ENCODE measurements at places on chromosomes 3 and 15. TPM values are rescaled to one million over a fixed set of nuclear protein-coding genes. Genes with fewer than 3 reads are reported as not detected.

Gene WNT5A
- 42.5 TPM for polyA plus RNA-seq

Gene TMEM212
- 0.32 TPM for polyA plus RNA-seq

Gene CHRNA5
- 7.1 TPM for polyA plus RNA-seq

Gene DNASE1L3
- 9.2 TPM for polyA plus RNA-seq

Gene C3orf49
- polyA plus RNA-seq, result 1.00 TPM

Gene KCNAB1
- 3.4 TPM for polyA plus RNA-seq

Gene NR2E3
- 1.0 TPM for polyA plus RNA-seq

Gene RBP2
- polyA plus RNA-seq, result 0.75 TPM

Gene TMEM40
- 2.2 TPM for polyA plus RNA-seq

Gene FANCD2OS
- polyA plus RNA-seq, result 0.81 TPM

Gene SLC6A1
- 1.7 TPM for polyA plus RNA-seq

Gene PRR20G
- not detected for polyA plus RNA-seq

Gene XPC
- 57.9 TPM for polyA plus RNA-seq

Gene ARGFX
- polyA plus RNA-seq, result not detected

Gene FBXO40
- 0.02 TPM for polyA plus RNA-seq

Gene ITIH1
- not detected for polyA plus RNA-seq

Gene IL17RB
- 16.7 TPM for polyA plus RNA-seq

Gene NR1I2
- polyA plus RNA-seq, result 0.78 TPM

- no peak for DNase-seq
These were observed 53.4 kb upstream of the VILL start for GRCh38 chr3:37937156-37937555.

DNA sequence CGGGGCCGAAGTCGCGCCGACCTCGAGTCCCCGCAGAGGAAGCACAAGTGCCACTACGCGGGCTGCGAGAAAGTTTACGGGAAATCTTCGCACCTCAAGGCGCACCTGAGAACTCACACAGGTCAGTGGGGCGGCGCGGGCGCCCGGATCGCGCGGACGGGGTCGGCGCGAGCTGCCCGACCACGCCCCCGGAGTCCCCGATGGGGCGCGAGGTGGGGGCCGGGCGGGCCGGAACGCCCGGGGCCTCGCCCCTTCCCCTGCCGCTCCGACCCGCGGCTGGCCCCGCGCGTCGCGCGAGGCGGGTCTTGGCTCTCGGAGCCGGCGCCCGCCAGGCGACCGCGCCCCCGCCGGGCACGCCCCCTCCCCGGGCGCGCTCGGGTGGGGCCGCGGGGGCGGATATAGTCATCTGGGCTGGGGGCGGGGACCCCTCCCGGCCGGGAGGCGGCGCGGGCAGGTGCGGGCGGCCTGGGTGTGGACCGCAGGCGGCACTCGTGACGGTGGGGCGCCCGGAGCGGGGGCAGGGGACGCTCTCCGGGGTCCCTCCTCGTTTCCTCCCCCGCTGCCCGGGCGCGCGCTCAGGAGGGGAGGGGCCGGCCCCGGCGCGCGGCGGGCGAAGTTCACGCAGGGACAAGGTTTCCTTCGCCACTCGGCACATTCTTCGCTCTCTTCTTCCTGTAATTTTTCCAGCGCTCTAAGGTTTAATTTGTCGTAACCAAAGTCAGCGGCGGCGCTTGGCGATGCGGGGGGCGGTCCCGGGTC lies 1.2 kb downstream of the KLF13 start:
- DNase-seq, result no peak

DNA sequence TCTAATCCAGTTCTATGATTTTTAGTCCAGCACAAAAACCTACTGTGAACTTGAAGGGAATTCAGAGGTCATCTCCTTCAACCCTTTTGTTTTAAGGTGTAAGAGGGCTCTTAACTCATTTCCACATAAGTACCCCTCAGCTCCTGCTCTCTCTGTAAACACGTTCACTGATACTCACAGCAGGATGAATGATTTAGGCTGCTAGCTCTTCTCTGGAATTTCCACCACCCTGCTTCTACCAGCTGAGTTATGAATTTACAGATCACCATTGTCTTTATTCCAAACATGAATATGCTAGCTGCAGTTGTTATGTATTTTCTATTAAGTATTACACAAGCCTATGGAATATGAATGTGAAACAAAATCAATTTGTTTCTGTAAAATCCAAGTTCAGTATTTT lies 101.3 kb upstream of the NANOGP8 start:
- no peak for DNase-seq

DNA sequence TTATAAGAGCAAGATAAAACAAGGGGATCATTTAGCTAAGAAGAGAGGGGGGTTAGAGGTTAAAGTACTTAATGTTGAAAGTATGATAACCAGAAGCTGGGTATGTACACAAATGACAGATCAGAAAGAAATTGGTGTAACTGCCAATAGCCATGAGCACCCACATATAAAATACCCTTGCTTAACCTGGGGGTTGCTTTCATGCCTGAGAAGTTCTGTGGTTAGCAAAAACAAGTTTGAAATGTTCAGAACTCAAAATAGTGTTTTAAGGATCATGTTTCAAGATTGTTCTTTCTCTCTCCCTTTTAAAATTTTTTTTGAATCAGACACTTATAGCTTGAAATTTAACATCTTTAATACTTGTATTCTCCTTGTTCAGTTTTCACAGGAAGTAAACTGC lies 321.4 kb upstream of the GBE1 start:
- no peak for DNase-seq

- no peak for DNase-seq
These were observed 806 bp upstream of the CERS3 start for GRCh38 chr15:100529556-100529955.

DNA sequence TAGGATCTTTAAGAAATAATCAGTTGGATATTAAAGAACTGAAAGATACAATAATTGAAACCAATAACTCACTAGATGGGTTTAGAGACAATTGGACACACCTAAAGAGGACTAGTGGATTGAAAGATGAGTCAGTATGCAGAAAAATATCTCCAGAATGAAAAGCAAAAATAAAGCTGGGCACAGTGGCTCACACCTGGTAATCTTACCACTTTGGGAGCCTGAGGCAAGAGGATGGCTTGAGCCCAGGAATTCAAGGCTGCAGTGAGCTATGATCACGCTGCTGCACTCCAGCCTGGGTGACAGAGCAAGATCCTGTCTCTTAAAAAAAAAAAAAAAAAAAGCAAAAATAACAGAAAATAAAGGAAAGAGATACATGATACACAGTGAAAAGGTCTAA lies 37.4 kb upstream of the CCDC174 start:
- no peak for DNase-seq

GRCh38 chr3:66047311-66048050 lies 8.8 kb upstream of the MAGI1 start:
- no peak for DNase-seq

DNA sequence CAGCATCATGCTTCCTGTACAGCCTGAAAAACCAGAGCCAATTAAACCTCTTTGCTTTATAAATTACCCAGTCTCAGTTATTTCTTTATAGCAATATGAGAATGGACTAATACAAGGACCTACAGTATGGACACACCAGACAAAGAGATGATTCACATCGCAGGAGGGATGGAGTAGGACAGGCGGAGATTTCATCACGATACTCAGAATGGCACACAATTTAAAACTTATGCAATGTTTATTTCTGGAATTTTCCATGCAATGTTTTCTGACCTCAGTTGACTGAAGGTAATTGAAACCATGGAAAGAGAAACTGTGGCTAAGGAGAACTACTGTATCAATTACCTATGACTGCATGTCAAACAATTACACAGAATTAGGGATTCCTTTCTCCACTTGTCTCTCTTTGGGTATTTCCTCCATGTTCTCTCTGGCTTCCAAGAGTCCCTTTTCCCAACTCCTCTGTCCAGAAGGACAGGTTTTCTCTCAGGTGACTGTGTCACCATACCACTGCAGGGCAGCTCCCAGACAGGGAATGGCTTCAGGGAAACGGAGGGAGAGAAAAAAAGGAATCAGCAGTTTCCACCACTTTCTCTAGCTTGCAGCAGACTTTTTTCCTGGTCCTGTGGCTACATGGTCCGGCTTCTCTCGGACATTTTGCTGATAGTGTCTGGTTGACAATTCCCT lies 3.0 kb upstream of the ANO10 start:
- no peak for DNase-seq

- DNase-seq, result no peak
These were observed 356.2 kb downstream of the RBMS3 start for GRCh38 chr3:29637068-29637467.

GRCh38 chr3:153762411-153763235 lies 358.6 kb upstream of the ARHGEF26 start:
- no peak for DNase-seq

- DNase-seq, result no peak
These were observed 767.3 kb downstream of the GBE1 start for GRCh38 chr3:80994085-80994665.

GRCh38 chr15:40091861-40092255 lies 16.8 kb downstream of the BMF start:
- DNase-seq, result no peak

- DNase-seq, result peak; percentile 33
These were observed 133.2 kb downstream of the ANXA2 start for GRCh38 chr15:60264566-60264965.

- DNase-seq, result no peak
These were observed 77.2 kb upstream of the TSC22D2 start for GRCh38 chr3:150330872-150331271.

DNA sequence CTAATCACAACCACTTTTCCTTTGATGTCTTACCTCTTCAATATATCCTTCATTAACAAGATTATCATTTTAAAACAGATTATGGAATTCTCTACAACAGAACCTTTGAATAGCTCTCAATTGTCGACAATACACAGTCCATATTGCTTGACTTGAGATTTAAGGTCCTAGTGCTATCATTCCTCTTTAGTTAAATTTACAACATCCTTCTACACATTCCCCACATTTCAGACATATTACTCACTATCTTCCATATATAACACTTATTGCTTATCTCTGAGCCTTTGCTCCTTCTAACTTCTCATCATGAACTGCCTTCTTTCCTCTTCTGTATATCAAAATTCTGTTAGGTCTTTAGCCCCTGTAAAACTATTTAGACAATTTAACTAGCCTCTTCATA lies 247.0 kb downstream of the STXBP5L start:
- no peak for DNase-seq

DNA sequence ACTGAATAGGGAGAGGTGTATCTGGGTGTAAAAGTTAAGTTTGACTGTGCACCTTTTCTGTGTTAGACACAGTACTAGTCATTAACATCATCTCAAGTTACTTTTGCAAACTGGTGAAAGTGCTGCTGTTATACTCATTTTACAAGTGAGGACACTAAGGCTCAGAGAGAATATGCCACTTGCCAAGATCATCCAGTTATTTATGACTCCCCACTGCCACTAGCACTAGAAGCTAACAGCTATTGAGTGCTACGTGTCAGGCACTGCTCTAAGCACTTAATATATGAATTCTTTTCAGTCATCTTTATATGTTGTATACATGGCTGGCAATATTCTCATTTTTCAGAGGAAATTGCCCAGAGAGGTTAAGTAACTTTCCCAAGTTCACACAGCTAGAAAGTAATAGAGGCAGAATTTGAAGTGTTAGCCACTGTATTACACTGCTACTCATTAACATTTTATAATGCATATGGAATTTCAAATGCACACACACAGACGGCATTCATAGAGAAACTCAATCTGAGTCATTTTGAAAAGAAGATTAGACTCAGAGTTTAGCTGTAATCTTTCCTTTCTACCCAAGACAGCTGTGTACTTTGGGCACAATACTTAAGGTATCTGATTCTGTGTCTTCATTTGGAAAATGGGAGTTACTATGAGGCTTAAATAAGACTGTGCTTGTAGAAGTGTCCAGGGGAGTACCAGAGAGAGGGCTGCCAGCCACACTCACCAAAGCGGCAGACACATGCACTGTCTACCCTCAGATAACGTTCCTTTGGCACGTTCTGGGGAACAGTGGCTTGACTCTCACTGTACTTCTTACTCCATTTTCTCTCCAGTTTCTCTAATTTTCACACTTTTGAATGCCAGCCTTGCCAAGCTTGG lies 1.3 kb upstream of the MASP1 start:
- DNase-seq, result no peak

DNA sequence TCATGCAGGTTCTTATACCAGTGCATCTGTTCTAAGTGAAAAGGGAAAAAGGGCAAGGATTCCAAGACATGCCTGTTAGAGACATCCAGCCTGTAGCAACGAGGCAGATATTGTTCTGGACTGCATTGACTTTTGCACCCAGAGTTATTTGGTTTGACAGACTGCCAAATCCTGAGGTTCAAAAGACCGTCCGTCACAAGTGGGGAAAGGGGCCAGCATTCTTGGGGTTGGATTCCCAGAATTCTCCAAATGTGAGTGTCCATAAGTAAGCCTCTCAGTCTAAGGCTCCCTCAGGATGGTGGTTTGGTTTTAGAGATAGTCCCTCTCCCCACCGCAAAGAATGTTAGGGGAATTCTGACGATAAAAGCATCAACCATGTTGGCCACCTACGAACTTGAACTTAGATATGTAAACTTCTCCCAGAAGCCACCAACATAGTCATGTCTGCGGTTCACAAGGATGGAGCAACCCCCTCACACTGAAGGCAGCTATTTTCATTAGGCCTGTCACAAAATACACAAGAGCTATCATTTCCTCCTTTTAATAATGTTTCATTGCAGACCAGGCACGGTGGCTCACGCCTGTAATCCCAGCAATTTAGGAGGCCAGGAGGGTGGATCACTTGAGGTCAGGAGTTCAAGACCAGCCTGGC lies 13.6 kb upstream of the LACTB start:
- DNase-seq, result no peak

DNA sequence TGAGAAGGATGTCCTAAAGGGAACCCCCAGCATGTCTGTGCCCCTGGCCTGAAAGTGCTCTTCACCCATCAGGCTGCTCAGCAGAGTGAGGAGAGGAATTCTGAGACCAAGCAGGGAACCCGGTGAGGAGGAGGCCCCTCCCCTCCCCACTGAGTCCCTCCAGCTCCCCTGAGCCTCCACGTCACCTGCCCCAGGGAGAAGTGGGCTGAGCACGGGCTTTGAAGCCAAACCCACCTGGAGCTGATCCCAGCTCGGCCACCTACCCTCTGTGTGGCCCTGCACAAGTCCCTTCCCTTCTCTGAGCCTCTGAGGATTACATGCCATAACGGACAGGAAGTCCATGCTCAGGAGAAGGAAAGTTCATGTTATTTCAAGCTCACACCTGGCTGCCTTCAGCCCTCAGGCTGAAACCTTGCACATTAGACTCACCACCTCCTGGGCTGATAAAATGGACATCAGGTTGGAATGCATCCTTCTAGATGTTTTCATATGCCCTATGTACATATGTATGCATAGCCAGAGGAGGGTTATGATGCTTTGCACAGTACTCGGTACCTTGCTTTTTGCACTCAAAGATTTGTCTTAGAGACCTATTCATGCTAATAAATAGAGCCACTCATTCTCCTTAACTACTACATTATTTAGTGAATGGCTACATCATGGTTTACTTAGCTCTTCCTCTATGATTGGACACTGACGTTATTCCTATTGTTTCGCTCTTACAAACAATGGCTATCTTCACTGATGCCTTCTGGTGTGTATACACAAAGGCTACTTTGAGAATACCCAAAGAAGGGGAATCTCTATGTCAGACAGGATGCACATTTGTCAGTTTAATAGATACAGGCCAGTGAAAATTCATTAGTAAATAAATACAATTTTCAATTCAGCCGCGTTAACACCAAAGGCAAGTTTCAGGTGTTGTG lies 31.6 kb upstream of the GATA2 start:
- no peak for DNase-seq

All from left kidney (tissue), 8 donors.